ENCODE measurements at places on chromosomes 13 and 19.
A peak's percentile ranks its signal among the peaks of the same experiment; 100 is the strongest.

- no peak for ATAC-seq
Observed at GRCh38 chr13:35990196-35990595, 141.0 kb downstream of the DCLK1 start.

DNA sequence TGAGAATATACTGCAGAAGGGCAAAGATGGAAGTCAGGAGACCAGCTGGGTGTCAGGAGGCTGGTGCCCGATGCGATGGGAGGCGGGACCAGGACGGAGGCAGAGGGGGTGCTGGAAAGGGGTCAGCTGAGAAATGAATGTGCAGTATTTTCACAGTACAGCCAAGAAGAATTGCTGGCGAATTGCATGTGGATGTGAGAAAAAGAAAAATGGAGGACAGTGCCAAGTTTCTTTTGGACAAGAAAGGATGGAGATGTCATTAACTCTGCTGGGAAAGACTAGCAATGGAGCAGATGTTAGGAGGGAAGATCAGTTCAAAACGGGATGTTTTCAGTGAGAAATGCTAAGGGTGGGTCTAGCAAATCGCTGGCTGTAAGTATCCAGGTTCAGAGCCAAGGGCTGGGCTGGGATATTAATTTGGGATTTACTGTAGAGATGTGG, 7.0 kb downstream of the CRYL1 start:
- no peak for ATAC-seq

- no peak for ATAC-seq
Observed at GRCh38 chr13:42946927-42947326, 45.1 kb downstream of the EPSTI1 start.

DNA sequence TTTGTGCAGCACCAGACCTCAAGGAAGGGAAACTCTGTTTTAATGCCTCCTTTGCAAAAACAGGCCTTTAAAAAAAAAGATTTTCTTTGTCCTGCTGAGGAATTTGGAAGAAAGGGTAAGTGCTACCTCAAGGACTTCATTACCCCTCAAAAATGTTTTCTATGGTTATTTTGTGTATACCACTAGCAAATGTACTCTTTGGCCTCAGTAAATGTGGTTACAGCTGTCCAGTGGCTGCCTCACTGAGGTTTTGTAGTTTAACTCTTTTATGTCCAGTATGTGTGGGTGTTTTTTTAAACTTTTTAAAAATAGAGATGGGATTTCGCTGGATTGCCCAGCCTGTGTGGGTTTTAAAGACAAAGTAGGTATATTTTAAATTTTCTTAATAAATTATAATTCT, 42.2 kb upstream of the TSC22D1 start:
- ATAC-seq, result no peak

- no peak for ATAC-seq
Observed at GRCh38 chr19:37990362-37990761, 83.4 kb downstream of the SIPA1L3 start.

GRCh38 chr19:16593181-16593580, 21.0 kb upstream of the SLC35E1 start:
- no peak for ATAC-seq

GRCh38 chr19:862581-863314, 3.3 kb downstream of the CFD start:
- peak; percentile 46 for ATAC-seq

GRCh38 chr13:95327190-95327589, 25.9 kb upstream of the ABCC4 start:
- no peak for ATAC-seq

- no peak for ATAC-seq
Observed at GRCh38 chr13:78376033-78376432, 227.3 kb downstream of the POU4F1 start.

Data from activated CD4-positive, CD25-positive, alpha-beta regulatory T cell treated with anti-CD3 and anti-CD28 coated beads, Interleukin-2, amount 50 U/mL, for 24 hours (primary cell).